Cortex of kidney (tissue), 1 donor: ENCODE measurements at places on chromosomes 5 and 9.

- DNase-seq: no peak
Observed at GRCh38 chr9:21311889-21312288, 6.8 kb upstream of the IFNA5 start.

DNA sequence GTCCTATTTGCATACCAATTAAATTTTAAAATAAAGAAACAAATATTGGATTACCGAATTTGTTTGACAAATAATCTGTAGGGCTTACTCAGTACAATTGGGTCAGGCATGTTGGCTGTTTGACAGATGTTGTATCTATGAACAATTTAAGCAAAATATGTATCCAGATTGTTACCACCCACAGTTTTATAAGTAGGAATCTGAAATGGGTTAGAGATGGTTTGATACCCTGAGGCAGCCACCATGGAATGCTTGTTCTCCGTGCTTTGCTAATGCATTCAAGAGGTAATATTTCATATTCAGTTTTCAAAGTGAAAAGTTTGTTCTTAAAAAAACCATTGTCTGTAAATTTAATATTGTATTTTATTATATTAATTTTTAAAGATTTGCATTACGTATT lies 285.1 kb upstream of the ARRDC3 start:
- no peak for DNase-seq

DNA sequence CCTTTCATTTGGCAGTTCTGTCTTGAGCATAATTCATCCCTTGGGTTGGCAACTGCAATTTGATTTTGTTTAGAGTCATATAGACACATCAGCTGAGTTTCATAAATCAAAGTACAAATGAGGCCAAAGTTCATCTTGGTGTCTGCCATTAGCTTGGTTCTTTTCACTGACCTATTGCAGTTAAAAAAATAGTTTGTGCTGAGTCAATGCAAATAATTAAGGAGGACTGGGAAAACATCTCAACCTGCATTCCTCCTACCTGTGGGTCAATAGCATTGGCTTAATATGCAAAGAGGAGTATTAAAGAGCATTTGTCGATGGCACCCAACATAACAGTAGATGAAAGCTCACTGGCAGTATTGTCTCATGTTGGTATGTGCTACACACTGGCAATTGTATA lies 1.6 kb downstream of the PKD2L2 start:
- no peak for DNase-seq

- no peak for DNase-seq
Observed at GRCh38 chr9:84775056-84775643, 105.6 kb downstream of the NTRK2 start.
